ENCODE measurements at places on chromosomes 16 and 17.

DNA sequence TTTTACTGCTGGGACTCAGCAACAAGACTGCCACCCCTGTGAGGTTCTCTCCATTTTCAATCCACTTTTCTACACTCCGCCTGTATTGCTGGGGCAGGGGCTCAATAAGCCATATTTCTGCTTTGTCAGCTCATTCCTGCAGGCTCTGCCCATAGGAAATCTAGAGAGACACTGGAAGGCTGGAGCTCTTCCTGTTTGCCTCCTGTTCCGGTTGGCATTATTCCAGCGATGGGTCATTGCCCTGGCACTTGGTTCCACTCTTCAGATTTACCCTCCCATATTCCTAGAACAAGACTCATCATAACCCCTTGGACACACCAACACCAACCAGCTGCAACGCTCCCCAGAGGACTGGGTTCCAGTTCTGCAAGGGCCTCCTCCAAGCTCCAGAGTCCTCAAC lies 210.4 kb downstream of the CA10 start:
- DNase-seq: no peak

DNA sequence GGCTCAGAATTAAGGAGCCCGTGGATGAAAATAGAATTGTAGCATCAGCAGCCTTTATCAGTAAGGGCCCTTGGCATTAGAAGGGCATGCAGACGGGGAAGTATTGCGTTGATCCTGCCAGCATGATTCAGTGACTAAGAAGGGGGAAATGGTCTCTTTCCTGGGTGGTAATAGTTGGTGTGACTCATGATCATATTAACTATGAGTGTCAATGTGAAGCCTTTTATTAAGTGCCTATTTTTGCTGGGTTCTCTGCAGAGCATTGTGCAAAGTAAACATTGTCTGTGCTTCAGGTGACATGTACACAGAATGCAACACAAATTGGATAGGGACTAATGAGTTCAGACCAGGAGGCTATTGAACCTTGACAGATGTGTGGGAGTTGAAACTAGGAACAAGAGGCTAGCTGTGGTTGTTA lies 24.5 kb downstream of the RCVRN start:
- DNase-seq: no peak

- DNase-seq: peak; percentile 8
Measured at GRCh38 chr17:53626286-53626685, 196.4 kb upstream of the KIF2B start.

- no peak for DNase-seq
Measured at GRCh38 chr16:27462200-27462845, 60.3 kb downstream of the IL21R start.

GRCh38 chr16:86571530-86571915 lies 4.9 kb downstream of the FOXC2 start:
- no peak for DNase-seq
